ENCODE measurements at places on chromosomes 12 and 14. TPM values are rescaled to one million over a fixed set of nuclear protein-coding genes. Genes with fewer than 3 reads are reported as not detected.

GPR132 gene
- 1.3 TPM for total RNA-seq

PLEKHH1 gene
- 4.7 TPM for total RNA-seq

KCNMB4 gene
- not detected for total RNA-seq

RASSF8 gene
- 5.9 TPM for total RNA-seq

OR11H6 gene
- not detected for total RNA-seq

SEL1L gene
- total RNA-seq = 32.4 TPM

RNASE7 gene
- not detected for total RNA-seq

B4GALNT1 gene
- 0.27 TPM for total RNA-seq

DNAH10 gene
- total RNA-seq = not detected

COA8 gene
- 19.8 TPM for total RNA-seq

ADAMTS20 gene
- total RNA-seq = not detected

LBHD2 gene
- not detected for total RNA-seq

ARHGEF40 gene
- total RNA-seq = 2.1 TPM

MIPOL1 gene
- 5.8 TPM for total RNA-seq

LRP1-AS gene
- total RNA-seq = not detected

HOXC12 gene
- total RNA-seq = not detected

ANP32D gene
- total RNA-seq = not detected

TAS2R46 gene
- total RNA-seq = not detected

SMOC1 gene
- not detected for total RNA-seq

MFAP5 gene
- 51.7 TPM for total RNA-seq

IFI27L2 gene
- total RNA-seq = 75.3 TPM

BCAT1 gene
- 2.0 TPM for total RNA-seq

CISTR gene
- total RNA-seq = not detected

ACSM4 gene
- total RNA-seq = not detected
